NB4 (cell line): ENCODE measurements at places on chromosomes 11 and 22.
A peak's percentile ranks its signal among the peaks of the same experiment; 100 is the strongest.

GRCh38 chr11:78476066-78476465 is 58.4 kb upstream of the GAB2 start:
- no peak for DNase-seq

GRCh38 chr22:42913874-42914510 is 56.9 kb upstream of the ARFGAP3 start:
- DNase-seq: no peak

- peak; percentile 9 for DNase-seq
These were observed 35.7 kb upstream of the NNMT start for GRCh38 chr11:114260483-114260882.

- no peak for DNase-seq
These were observed 9.4 kb downstream of the NCF4 start for GRCh38 chr22:36870250-36870649.

- DNase-seq: no peak
These were observed 1027.4 kb downstream of the BRD1 start for GRCh38 chr22:48800036-48800885.

- DNase-seq: no peak
These were observed 13.5 kb upstream of the GRAMD1B start for GRCh38 chr11:123416566-123416965.

DNA sequence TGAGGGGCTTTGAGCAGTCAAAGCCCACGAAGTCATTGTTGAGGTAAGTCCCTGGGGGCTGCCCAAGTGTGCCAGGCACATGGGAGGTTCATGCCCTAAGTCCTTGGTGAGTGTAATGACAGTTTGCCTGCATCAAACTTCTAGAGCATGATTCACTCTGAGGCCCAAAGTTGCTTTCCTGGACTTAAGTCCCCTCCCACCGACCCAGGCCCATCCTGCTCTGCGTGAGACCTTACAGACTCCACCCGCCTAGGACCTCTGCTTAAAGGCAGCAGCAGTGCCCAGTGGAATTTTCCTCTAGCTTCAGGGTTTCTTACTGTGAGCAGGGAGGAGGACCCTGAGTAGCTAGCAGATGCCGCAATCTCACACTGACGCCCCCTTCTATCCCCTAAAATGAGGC is 5.7 kb upstream of the PVALB start:
- DNase-seq: peak; percentile 9

DNA sequence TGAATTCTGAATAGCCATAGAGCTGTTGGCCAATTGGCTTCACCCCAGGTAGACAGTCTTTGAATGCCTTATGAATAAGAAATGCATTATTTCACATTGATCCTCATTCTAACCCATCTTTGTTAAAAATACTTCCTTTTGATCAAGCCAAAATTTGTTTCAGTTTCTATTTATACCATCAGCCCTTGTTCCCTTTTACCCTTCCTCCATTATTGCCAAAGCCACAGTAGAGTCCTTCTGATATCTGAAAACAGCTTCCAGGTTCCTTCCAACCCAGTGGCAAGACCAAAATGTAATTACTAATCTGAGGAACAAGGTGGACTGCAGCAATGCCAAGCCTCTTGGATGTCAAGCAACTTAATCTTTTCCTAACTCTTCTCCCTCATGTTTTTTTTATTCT is 458.8 kb downstream of the BUD13 start:
- no peak for DNase-seq

DNA sequence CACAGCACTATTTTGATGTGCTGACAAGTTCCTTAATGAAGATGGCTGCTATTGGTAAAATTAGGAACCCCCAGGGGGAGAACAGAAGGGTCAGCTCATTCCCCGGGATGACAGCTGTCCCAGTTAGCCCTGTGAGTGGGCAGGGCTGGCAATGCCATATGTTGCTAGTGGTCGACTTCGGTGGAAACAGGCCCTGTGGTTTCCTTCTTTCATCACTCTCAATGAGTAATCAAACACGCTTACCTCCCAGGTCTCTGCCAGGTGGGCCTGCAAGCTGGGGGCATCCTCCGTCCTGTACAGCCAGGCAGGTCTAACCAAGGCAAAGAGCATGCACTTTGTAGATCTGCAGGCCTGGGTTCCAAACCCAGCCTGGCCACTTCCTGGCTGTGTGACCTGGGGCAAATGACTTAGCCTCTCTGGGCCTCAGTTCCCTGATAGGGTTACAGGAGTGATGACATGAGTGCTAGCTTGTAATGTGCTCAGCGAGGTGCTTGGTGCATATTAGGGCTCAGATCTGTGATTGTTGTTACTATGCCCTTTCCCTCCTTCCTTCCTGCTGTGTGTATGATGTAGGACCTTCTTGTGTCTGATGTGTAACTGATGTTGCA is 85.2 kb downstream of the TSPAN18 start:
- DNase-seq: peak; percentile 53

GRCh38 chr11:18669219-18669596 is 29.4 kb upstream of the TMEM86A start:
- peak; percentile 24 for DNase-seq

- no peak for DNase-seq
These were observed 32.7 kb upstream of the ACCSL start for GRCh38 chr11:44014968-44015623.

DNA sequence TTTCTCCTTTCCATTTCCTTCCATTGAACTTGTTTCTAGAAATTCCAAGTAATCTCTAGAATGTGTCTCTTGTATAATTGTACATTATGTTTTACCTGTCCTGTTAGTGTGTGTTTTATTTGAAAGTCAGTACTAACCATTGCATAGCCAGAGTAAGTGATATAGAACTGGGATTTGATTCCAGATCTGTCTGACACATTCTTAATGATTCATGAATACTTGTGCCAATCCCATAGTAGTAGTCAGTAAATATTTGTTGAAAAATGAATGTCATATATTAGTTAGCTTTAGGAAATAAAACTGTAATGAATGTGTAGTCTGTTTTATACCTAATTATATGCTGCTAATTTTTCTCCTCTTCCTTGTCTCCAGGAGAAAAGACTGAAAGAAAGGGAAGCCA is 186.9 kb downstream of the DDX10 start:
- DNase-seq: no peak
